ENCODE measurements at places on chromosomes 6 and 20.

- DNase-seq: no peak
These were observed 258.1 kb downstream of the UTRN start for GRCh38 chr6:144543006-144543871.

DNA sequence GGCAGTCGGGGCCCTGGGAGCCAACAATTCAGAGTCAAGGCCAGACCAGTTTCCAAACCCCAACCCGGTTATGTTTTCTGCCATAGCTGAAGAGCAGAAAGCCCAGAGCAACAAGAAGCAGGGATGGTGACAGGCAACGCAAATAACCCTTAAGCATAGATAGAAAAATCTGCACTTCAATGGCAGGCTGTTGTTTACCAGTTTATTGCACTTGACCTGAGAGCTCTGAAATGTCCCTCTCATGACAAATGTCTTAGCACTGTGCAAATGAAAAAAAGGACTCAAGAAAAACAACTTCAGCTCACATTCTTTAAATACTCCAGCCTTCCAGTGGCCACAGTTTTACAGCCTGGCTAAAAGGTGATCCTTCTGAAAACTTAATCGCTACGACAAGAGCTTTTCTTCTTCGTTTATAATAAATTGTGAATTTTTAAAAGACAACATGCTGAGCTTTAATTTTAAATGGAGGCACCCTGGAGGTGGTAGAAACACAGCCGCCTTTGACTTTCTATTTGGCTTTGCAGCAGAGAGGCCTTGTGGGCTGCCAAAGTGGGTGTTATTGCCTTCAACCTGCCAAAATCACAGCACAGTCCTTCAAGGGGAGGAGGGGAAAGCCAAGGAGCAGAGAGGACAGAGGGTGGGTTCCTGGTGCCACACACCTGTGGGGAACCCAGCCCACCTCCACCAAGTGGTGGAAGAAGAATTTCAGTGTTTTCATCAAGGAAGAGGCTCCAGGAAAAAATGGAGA is 289.5 kb upstream of the CDYL start:
- DNase-seq: no peak

DNA sequence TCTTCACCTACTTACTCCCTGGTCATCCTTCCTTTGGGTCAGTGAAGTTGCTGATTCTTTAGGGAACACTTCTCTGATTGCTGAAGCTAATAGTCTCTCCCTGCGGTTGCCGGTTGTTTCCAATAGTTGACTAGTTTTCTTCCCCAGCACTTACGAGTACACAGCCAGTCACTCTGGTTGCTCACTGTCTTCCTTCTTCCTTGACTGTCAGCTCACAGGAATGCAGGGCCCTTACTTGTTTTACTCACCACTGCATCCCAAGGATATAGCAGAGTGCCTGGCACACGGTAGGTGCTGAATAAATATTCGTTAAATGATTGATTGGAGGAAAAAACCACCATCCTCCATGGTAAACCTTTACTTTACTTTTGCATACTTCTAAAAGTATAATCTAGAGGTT is 345.0 kb downstream of the QKI start:
- DNase-seq: no peak

DNA sequence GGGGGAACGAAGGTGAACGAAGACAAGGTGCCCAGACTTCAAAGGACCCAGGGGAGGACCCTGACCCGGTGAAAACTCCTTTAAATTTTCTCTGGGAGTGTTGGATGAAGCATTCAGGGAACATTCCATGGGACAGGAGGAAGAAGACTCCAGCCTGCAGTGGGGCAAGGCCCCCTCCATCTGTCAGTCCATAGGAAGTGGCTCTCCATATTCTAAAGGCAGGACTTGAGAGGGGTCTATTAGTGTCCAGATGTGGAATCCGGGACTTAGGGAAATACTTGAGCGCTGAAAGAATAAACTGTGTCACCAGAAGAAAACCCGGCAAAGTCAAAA is 3.2 kb upstream of the BPIFA2 start:
- DNase-seq: no peak

GRCh38 chr20:36435592-36436541 is 105.5 kb upstream of the MYL9 start:
- peak; percentile 83 for DNase-seq

DNA sequence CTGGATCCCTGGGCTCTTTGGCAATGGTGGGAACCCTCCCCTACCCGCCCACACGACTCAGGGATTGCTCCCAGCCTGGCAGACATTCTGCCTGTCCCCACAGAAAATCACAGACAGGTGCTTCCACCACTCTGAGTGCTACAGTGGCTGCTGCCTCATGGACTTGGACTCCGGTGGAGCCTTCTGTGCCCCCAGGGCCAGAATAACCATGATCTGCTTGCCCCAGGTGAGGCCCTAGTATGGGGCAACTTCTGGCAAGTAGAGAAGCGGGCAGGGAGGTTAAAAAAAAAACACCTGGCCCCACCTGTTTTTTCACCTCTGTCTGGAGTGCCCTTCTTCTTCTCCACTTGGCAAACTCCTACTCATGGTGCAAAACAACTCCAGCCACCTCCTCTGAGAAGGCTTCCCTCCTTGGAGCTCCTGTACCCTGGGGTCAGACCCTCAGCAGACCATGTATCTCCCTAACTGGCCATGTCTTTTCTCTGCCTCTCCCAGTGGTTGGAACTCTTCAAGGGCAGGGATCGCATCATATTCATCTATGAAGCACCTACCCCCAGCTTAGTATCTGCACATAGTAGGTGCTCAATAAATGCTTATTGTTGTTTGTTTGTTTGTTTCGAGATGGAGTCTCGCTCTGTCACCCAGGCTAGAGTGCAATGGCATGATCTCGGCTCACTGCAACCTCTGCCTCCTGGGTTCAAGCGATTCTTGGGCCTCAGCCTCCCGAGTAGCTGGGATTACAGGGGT is 1.1 kb downstream of the CLPSL2 start:
- DNase-seq: no peak

DNA sequence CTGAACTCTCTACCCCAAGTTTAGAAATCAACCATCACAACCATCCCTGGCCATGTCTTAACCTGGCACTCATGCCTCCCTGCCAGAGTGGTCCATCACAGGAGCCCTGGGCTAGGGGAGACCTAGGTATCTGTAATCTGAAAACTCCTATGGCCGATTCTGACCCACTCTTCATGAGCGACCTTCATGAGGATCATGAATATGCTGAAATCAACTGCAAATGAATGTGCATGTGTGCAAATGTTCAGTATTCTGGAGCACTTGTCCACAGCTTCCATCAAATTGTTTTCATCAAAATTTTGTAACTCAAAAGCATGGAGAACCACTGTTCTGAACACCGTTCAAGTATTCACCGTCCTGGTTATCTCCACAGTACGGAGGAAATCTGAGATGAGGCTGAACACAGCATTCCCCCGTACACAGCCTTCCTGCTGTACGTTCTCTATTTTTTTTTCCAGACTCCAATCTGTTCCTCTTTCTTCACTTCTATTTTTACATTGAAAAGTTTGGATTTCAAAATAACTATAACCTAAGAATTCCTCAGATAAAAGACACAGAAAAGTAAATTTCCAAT is 17.7 kb downstream of the METTL24 start:
- DNase-seq: no peak

DNA sequence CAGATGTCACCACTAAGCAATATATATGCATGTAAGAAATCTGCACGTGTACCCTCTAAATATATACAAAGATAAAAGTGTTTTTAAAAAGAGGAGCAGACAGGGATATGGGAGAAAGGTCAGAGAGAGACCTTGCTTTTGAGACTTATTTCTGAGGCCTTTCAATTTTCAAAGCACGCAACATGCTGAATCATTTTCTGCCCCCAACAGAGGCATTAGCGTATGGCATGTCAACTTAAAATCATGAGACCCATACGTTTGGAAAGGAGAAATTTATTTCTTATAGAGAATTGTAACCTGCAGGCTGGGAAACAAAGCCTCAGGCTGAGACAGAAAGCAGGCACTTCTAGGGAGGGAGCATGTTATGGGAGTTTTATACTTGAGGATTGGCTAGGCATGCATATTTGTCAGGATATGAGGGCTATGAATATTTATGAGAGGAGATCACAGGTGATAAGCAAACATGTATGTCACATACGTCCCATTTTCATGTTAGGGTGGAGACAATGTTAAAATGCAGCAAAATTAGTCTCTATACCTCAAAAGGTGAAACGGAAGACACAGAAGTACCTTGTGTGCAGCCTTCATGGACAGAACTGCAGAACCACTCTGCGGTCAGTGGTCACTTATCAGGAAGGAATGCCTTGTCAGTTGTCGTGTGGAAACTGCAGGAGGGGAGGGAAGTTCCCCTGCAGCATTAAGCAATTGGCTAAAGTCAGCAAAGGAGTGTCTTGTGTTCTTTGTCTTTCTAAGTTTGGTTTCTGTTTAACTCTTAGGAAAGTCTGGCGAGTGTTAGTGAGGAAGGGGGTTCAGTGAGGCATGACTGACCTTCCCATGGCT is 6.3 kb upstream of the GABRR2 start:
- no peak for DNase-seq

GRCh38 chr6:16316741-16317251 is 78.4 kb downstream of the GMPR start:
- DNase-seq: no peak

GRCh38 chr6:44111434-44112417 is 15.5 kb downstream of the MRPL14 start:
- no peak for DNase-seq

- DNase-seq: no peak
These were observed 20.3 kb downstream of the DAAM2 start for GRCh38 chr6:39812496-39812852.

- no peak for DNase-seq
These were observed 48.3 kb upstream of the SLC22A23 start for GRCh38 chr6:3504938-3505805.

DNA sequence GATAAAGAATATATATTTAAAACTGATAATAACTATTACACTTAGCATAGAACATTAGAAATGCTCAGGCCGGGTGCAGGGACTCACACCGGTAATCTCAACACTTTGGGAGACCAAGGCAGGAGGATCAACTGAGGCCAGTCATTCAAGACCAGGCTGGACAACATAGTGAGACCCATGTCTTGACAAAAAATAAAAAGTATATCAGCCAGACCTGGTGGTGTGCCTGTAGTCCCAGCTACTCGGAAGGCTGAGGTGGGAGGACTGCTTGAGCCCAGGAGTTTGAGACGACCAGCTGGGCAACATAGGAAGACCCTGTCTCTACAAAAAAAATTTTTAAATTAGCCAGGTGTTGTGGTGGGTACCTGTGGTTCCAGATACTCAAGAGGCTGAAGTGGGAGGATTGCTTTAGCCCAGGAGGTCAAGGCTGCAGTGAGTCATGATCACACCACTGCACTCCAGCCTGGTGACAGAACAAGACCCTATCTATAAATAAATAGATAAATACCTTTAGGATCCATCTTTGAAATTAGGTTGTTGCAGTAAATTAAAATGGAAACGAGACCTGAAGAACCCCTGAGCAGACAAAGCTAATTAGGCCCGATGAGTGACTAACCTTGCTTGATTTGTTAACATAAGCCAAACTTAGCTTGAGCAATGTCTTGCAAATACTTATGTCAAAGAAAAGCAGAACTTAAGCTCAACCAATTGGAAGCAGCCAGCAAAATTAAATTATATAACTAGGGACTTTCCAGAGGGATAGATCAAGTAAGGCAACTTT is 75.8 kb upstream of the E2F3 start:
- DNase-seq: no peak

DNA sequence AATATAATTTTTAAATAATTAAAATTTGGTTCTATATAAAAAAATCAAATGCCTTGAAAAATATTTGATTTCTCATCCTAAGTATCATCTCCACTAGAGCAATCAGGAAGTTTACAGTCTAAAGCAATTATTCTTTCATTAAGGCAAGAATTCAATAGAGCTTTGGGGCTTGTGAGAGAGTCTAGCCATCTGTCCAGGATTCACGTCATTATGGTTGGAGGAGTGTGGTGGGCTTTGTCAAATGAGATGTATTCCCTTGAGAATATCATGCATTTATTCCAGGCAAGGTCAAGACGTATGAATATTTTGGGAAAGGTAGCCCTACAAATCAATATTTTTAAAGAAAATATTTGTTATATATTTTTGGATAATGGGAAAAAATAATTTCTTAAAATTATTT is 132.4 kb downstream of the ELOVL4 start:
- no peak for DNase-seq
